Prostate gland (tissue), 2 donors: ENCODE measurements at places on chromosomes 2 and 18. TPM values are rescaled to one million over a fixed set of nuclear protein-coding genes. Genes with fewer than 3 reads are reported as not detected.

DNA sequence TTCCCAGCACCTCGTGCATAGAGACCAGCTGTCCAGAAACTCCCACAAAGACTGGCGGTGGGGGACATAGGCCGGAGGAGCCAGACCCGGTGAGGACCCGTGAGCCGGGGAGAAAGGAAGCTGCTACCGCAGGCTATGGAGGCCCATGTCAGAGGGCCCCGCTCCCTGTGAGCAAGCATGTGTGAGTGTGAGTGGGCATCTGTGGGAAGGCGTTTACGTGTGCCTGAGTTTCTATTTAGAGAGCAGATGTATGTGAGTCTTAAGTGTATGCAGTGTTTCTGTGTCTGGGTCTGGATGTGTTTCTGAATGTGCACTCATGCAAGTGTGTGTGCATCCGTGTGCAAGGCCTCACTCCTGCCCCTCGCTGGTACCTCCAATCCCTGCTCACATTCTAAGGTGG, 187.8 kb upstream of the RAB6C start:
- DNase-seq = no peak
- no peaks in the 10 kb centered on the region for H3K27me3 ChIP-seq
- no peak overlapping the region for H3K4me3 ChIP-seq
- no peaks in the 10 kb centered on the region for H3K36me3 ChIP-seq

- H3K27me3 ChIP-seq = no peaks in the 10 kb centered on the region
- H3K4me3 ChIP-seq = peak overlapping the region; percentile 64
- peak overlapping the region; percentile 87 for H3K27ac ChIP-seq
- DNase-seq = no peak
- no peaks in the 10 kb centered on the region for H3K36me3 ChIP-seq
Observed at GRCh38 chr2:96537734-96538486, 1.4 kb downstream of the ARID5A start.

- no peaks in the 10 kb centered on the region for H3K4me1 ChIP-seq
- no peak overlapping the region for H3K4me3 ChIP-seq
- DNase-seq = no peak
- H3K27ac ChIP-seq = no peak overlapping the region
Observed at GRCh38 chr18:64720781-64721464, 572.0 kb upstream of the LINC00305 start.

DNA sequence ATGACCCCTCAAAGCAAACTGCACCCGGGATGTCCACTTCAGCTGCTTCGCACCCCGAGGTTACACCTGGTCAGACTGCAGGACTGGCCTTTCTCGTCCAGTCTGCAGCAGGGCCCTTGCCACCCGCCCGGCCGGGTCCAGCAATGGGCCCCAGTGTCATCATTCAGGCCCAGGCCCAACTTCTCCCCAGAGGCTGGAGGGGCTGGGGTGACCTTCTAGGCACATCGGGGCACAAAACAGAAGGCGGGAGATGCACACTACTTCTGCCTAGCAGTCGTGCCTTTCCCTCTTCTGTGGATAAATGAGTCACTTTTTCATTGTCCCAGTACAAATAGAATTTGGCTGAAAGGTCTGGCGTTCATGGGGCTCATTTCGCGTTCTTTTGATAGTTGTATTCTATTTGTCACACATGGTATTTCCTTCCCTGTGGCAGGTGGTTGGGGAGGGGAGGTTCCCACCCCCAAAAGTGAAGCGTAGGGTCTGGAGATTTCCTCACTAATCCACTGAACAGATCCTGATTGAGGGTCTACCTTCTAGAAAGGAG, 56.9 kb upstream of the ID2 start:
- H3K27me3 ChIP-seq = no peaks in the 10 kb centered on the region
- no peak overlapping the region for H3K4me3 ChIP-seq
- no peaks in the 10 kb centered on the region for H3K4me1 ChIP-seq
- no peaks in the 10 kb centered on the region for H3K36me3 ChIP-seq
- no peak for DNase-seq

- H3K27ac ChIP-seq = no peak overlapping the region
- no peak for DNase-seq
Observed at GRCh38 chr18:74178884-74179283, 30.6 kb downstream of the TIMM21 start.

The SERPINB13 gene
- not detected for total RNA-seq

The UGT1A6 gene
- 0.85 TPM for total RNA-seq

DNA sequence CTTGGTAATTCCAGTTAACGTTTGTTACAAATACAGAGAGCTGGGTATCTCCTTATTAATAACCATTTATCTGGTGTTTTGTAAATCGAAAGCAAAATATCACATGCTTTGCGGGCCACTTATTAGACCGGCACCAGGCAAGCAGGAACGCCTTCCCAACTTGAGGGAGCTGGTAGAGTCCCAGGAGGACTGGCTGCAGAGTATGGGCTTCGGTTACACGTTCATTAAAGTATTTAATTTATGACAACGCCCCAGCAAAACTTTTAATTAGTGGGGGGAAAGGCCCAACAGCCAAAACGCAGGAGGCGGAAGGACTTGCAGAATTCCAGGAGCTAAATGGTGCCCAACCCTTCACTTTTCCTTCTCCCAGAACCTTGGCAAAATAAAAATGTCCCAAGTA, 3.7 kb downstream of the SMAD7 start:
- H3K27me3 ChIP-seq = no peaks in the 10 kb centered on the region
- no peaks in the 10 kb centered on the region for H3K36me3 ChIP-seq
- H3K4me1 ChIP-seq = peaks cover 32% of the 10 kb centered on the region
- DNase-seq = no peak

DNA sequence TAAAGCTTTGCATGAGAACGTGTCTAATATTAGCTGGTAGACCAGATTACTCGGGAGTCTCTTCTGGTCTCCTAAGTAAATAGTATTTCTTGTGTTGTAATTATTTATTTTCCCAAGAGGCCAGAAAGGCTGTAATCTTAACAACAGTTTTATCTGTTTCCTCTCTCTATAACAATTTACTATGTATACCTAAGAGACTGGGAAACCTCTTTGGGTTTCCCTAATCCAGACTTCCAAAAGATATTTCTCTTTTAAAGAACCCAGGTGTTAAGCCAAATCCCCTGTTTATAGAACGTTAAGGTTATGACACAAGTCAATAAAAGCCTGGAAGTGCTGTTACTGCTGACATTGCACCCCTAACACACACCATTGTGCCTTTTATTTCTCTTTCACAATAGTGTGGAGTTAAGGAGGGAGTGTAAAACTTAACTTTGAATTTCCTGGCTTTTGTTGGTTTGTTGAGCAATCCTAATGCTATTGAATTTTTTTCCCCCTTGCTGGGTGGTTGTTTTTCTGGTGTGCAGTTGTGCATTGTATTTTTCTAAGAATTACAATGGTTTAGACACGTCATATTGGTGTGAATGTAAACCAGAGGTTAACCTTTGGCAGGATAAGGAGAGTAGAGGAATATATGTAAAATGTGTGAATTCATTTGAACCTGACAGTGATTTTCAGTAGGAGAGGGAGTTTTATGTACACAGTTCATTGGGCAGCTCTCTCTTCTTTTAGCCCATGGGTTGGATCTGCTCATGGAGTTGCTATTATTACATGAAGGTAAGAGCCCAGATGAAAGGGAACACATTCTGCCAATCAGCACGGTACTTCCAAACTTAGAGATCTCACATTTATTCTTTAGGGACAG, 192.8 kb downstream of the MTX2 start:
- no peaks in the 10 kb centered on the region for H3K4me1 ChIP-seq
- DNase-seq = no peak
- no peak overlapping the region for H3K27ac ChIP-seq

- no peak for DNase-seq
- H3K36me3 ChIP-seq = no peaks in the 10 kb centered on the region
- H3K27ac ChIP-seq = no peak overlapping the region
- no peak overlapping the region for H3K4me3 ChIP-seq
- H3K27me3 ChIP-seq = no peaks in the 10 kb centered on the region
- H3K4me1 ChIP-seq = no peaks in the 10 kb centered on the region
Observed at GRCh38 chr2:68031043-68031442, 31.8 kb downstream of the C1D start.

- no peaks in the 10 kb centered on the region for H3K4me1 ChIP-seq
- H3K36me3 ChIP-seq = no peaks in the 10 kb centered on the region
- no peaks in the 10 kb centered on the region for H3K27me3 ChIP-seq
- no peak for DNase-seq
- no peak overlapping the region for H3K27ac ChIP-seq
Observed at GRCh38 chr2:3778851-3779495, 75.6 kb downstream of the DCDC2C start.

GRCh38 chr2:216259081-216259480, 113.2 kb downstream of the MARCHF4 start:
- H3K4me1 ChIP-seq = no peaks in the 10 kb centered on the region
- no peaks in the 10 kb centered on the region for H3K36me3 ChIP-seq
- H3K27me3 ChIP-seq = no peaks in the 10 kb centered on the region
- H3K27ac ChIP-seq = no peak overlapping the region
- no peak overlapping the region for H3K4me3 ChIP-seq

- no peak overlapping the region for H3K27ac ChIP-seq
- DNase-seq = no peak
Observed at GRCh38 chr18:50788284-50788683, 31.5 kb downstream of the MRO start.

GRCh38 chr2:99611786-99612185, 122.0 kb upstream of the REV1 start:
- H3K27me3 ChIP-seq = no peaks in the 10 kb centered on the region
- H3K4me1 ChIP-seq = no peaks in the 10 kb centered on the region
- no peak overlapping the region for H3K27ac ChIP-seq
- H3K4me3 ChIP-seq = no peak overlapping the region
- DNase-seq = no peak

The FBLN7 gene
- total RNA-seq = 3.0 TPM

- H3K27me3 ChIP-seq = no peaks in the 10 kb centered on the region
- H3K4me3 ChIP-seq = no peak overlapping the region
- no peaks in the 10 kb centered on the region for H3K36me3 ChIP-seq
- DNase-seq = no peak
- no peak overlapping the region for H3K27ac ChIP-seq
- no peaks in the 10 kb centered on the region for H3K4me1 ChIP-seq
Observed at GRCh38 chr2:79782576-79783452, 270.0 kb downstream of the CTNNA2 start.

The KDM3A gene
- 56.6 TPM for total RNA-seq

The PAX8 gene
- total RNA-seq = 1.0 TPM

The IL36A gene
- not detected for total RNA-seq
